Fibroblast of the aortic adventitia (primary cell): ENCODE measurements at places on chromosomes 6 and 20.

DNA sequence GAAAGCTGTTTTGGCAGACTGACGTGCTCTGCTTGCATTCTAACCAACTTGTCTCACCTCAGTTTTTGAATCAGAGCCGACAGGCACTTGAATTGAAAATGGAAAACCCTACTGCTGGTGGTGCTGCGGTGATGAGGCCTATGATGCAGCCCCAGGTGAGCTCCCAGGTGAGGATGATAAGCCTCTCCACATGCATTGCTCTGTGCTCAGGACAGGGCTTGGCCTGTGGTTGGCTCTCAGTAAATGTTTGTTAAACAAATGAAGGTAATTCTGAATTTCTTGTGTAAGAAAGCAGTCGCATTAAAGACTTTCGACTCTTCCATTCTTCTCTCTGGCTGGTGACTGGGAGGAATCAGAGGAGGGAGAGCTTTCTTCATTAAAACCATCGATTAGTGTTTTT is 136.3 kb downstream of the SULF2 start:
- no peak for DNase-seq

GRCh38 chr6:100153636-100154275 is 159.7 kb upstream of the MCHR2 start:
- no peak for DNase-seq

DNA sequence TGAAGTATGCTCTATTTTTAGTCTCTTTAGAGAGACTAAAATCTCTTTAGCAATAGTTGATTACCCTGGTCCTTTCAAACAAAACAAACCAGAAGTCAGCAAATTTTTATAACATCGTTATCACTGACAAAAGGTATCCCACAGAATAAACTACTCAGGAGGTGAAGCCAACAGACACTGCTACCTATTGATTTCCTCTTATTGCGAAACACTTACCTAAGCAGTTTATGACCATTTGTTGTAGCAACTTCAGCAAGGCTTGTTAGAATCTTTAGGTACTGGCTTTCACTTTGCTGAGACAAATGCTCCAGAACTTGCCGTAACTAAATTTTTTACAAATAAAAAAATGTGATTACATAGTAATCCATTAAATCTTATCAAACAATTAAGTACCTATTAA is 64.4 kb downstream of the HACE1 start:
- no peak for DNase-seq

DNA sequence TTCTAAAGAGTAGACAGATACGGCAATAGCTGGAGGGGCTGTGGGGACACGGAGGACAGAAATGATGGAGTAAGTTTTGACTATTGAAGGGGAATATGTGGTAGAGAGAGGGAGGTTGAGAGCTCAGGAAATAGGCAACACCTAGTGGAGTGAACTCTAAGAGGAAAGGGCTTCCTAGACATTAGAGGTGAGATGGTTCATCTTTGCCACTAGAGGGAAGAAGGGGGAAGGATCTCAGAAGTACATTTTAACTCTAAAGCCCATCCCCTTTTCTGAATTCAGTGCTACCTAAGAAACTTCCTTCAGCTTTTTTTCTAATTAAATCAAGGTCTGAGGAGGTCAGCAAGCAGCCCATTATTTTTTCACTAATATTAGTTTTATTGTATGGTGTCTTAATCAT is 689.4 kb upstream of the MAP3K7 start:
- DNase-seq = no peak

DNA sequence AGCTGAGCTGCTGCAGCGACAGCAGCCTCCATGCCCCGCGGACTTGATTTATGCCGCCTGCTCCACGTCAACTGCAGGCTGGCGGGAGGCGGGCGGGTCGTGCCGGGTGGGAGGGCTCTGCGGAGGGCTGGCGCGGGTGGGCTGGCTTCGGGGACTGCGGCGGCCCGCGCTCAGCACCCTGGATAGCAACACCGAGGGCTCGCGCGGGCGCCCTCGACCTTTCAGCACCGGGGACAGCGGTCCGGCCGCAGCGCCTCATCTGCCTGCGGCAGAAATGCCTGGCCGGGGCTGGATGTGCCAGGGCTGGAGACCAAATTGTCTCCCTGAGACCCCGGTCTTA is 792 bp downstream of the SNAP25 start:
- DNase-seq = peak; percentile 50
